Astrocyte of the spinal cord (primary cell): ENCODE measurements at places on chromosomes 6 and 20.
A peak's percentile ranks its signal among the peaks of the same experiment; 100 is the strongest.

- DNase-seq = no peak
Observed at GRCh38 chr6:148452876-148453275, 110.2 kb downstream of the SASH1 start.

DNA sequence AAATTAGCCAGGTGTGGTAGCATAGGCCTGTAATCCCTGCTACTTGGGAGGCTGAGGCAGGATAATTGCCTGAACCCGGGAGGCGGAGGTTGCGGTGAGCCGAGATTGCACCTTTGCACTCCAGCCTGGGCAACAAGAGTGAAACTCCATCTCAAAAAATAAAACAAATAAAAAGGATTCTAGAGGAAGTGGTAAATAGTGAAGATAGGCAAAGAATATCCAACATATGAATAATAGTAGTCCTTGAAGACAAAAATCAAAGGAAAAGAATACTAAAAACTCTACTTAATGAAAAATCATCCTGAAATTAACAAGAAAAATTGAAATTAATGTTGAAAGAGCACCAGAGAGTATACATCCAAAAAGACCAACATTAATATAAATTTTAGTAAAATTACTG, 67.0 kb upstream of the MRAP2 start:
- no peak for DNase-seq

DNA sequence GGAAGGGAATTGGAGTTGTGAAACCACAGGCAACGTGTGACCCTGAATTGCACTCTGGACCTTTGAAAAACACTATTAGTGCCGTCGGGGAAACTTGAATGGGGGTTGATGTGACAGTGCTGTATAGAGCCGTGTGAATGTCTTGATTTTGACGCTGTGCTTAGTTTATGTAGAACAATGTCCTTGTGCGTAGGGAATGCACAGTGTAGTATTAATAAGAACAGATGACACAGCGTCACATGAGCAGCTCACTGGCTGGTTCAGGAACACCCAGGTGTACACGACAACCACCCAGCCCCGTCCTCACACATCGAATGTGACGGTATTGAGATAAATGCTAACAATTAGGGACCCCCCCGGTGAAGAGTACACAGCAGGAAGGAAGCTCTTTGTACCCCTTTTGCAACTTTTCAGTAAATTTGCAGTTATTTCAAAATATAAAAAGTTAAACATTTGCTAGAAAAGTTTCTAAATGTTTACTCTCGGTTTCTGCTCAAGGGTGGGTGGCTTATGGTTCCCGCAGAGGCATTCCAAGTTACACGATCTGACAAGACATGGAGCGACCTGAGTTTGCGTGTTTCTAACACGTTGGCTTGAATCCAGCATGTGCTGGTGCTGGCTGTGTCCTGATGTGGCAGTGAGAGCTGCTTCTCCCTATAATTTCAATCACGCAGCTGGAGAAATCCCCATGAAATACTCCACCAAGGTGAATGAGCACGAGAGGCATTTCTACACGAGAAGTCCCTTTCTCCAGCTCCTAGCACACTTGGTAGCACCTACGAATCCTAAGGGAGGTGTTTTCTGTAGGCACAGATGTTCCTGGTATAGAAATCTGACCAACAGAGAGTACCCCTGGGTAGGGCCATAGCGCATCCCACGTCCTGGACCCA, 208.0 kb upstream of the EXOC2 start:
- no peak for DNase-seq

GRCh38 chr20:19897891-19898290, 119.3 kb upstream of the NAA20 start:
- no peak for DNase-seq

- no peak for DNase-seq
Observed at GRCh38 chr20:59645761-59646171, 41.4 kb downstream of the PHACTR3 start.

DNA sequence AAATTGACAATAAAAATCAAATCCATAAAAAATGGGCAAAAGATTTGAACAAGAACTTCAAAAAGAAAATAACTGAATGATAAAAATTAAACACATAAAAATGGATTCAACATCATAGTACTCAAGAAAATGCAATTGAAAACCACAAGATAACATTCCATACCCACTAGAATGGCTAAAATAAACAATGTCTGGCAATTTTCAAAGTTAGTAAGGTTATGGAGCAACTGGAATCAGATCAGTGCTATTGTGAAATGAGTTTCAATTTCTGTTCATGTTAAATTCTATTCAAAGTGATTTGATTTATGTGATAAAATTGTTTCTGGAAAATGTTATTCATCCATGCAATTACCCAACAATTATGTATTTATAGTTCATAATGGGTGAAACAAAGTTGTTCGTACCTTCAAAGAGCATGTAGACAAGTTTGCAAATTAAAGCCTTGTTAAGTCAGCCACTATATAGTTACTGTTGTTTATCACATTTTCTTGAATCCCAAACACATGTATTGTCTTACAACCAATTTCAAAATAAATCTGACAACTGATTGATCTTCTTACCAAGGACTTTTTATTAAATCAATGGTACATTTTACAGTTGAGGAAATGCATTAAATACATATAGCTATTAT, 151.5 kb upstream of the CENPW start:
- DNase-seq = peak; percentile 68

GRCh38 chr6:166958926-166959861, 2.8 kb upstream of the RNASET2 start:
- no peak for DNase-seq

DNA sequence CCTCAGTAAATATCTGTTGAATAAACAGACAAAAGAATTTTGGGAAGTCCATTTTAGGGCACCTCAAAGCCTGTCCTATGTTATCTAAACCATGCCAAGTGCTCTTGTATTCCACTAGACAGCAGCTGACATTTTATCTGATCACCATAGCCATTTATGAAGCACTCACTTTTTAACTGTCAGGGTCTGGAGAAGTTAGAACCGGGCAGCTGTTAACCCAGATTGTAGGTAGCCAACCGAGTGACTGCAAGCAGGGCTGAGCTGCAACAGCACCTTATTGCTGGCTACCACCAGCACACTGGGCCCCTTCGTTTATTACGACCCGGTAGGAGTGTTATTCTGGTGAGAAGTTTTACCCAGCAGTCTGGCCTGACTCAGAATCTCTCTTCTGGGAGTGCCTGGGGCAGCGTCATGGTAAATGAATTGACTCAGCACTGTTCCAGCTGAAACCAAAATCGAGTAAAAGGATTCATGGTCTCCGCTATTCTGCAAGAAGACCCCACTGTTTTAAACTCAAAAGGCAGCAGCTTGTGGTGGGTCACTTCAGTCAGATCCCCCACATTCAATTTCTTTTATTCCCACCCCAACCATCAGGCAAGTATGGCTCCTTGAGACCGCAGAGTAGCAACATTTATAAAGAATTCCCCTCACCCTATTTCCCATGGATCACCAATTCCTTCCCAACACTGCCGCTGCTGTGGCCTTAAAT, 1.7 kb downstream of the UBE2V1 start:
- peak; percentile 65 for DNase-seq

DNA sequence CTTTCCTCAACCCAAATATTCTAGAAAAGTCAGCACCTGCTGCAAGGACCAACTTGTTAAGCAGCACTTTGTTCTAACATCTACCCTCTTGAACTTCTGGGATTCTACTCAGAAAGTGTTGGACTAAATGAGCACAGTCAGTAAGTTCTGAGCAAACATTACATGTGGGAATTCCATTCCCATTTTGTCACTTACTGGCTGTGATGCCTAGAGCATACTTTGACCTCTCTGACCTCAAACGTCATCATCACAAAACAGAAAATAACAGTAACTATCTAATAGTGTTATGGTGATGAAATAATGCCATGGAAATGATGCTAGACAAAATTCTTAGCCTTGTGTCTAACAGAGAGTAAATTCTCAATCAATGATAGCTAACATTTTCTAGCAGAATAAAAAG, 829.4 kb downstream of the EPHA7 start:
- peak; percentile 6 for DNase-seq

DNA sequence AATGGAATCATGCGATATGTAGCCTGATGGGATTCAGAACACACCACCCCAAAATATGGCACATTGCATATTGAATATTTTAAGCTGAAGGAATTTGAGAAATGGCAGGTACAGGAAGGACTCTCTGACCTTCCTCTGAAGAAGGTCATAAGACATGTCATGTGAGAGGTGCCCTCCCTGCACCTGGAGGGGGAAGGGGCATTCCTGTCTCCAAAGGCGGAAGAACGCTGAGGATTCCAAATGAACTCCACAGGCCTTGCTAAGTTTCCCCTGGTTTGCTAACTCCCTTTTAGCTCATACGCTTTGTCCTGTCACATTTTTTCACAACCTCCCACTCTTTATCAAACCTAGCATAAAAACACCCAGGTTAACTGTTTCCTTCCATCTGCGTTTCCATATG, 347.8 kb downstream of the CDKAL1 start:
- DNase-seq = no peak

DNA sequence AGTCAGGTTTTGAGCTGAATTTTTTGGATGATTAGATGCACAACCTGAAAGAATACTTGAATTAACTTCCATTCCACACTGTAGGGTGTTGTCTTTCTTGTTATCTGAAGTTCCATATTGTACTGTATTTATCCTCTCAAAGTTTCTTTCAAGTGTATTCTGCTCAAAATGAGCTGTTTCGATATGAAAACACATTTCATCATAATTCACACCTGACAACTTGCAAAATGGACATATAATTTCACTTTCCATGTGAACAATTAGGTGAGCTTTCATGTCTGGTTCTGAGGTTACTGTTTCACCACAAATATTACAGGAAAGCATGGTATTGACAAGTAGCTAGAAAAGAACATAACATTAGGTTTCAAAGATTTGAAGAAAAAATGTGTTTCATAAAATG, 1.7 kb downstream of the ZUP1 start:
- DNase-seq = no peak

- DNase-seq = no peak
Observed at GRCh38 chr6:156980515-156980914, 203.3 kb downstream of the ARID1B start.

DNA sequence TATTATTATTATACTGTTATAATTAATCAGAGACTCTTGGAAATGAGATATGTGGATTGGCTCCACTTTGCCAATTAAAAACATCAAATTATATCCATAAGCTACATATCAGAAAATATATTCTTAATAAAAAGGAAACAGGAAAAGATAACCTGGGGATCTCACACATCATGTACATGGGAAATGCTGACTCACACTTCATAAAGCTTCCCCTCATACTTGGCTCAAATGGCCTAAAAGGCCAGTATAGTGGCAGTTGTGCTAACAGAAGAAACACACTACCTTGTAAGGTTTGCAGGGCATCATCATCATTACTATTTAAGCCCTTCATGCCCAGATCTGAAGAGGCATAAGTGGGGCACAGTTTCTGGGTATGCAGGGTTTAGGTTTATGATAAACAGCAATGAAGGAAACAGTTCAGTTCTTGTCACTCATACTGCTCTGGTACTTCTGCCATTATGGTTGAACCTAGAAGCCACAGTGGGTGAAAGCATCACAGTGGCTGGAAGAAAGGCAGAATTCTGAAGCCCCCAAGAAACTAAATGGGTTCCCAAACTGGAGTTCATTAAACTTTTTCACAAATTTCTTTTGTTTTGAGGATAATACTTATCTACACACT, 60.6 kb downstream of the BTBD9 start:
- peak; percentile 13 for DNase-seq

DNA sequence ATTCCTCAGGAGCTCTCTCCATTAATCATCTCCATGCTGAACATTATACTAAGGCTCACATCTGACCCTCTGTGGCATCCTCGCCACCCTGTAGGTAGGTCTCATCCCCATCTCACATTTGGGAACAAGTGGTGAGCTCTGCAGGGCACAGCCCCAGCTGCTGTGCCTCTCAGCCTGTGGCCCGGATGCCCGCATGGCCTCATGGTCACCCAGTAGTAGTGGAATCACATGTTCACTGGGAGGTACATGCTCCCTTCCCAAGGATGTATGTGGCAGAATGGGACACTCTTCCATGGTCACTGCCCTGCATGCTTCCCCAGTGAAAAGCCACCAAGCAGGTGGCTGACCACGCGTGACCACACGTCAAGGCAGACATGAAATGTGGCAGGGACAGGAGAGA, 26.3 kb upstream of the APMAP start:
- no peak for DNase-seq

GRCh38 chr6:39980839-39981580, 46.7 kb upstream of the MOCS1 start:
- DNase-seq = peak; percentile 40

DNA sequence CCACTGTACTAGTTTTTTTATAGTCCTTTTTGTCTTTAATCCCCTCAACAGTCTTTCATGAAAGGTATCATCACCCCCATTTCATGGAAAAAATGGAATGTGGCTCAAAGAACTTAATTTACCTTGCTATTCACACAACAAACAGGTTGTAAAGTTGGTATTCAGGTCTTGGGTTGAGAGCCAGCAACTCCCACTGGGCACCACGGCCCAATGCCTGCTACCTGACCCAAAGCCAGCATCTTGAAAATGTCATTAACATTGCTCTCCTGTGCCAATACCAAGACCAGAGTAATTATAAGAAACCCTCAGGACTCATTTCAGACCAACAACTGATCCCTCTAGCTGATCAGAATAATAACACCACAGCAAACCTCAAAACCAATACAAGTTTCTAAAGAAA, 75.7 kb downstream of the METTL24 start:
- DNase-seq = no peak

GRCh38 chr6:130129762-130130246, 92.9 kb downstream of the SAMD3 start:
- peak; percentile 74 for DNase-seq

GRCh38 chr6:138500867-138501446, 1.7 kb upstream of the NHSL1 start:
- peak; percentile 62 for DNase-seq

GRCh38 chr6:130105996-130106704, 87.8 kb downstream of the L3MBTL3 start:
- DNase-seq = no peak

DNA sequence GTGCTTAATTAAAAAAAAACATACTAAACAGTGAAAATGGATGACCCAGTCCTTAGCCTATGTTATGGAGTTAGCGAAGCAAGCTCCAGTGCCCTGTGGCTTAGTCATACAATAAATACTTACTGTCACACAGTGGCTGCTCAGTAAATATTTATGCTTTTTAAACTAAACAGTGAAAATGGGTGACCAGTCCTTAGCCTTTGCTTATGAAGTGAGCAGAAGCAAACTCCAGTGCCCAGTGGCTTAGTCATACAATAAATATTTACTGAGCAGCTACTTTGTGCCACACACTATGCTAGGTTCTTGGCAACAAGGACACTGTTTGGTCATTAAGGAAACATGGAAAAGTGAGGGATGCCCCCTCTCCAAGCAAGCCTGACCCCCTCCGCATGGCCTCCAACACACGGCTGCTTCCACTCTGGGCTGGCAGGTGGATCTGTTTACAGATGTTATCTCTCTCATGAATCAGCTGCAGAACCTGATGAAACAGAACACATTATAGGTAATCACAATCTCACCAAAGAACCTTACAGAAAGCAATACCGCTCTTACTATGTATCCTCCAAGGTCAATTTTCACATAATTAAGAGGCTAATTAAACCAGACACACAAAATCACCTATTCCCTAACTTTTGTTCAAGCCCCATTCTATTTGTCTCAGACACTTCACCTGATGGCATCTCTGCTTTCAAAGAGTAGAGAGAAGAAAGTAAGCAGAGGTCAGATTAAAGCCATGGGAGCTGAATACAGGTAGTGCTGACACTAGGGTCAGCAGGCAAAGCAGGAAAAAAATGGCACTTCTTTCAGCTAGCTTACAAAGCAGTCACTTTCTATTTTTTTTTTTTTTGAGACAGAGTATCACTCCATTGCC, 27.3 kb downstream of the CDK5RAP1 start:
- DNase-seq = peak; percentile 71

GRCh38 chr6:132320007-132320406, 81.3 kb downstream of the MOXD1 start:
- peak; percentile 63 for DNase-seq
